ENCODE measurements at places on chromosomes 7 and 10.

GRCh38 chr7:28330384-28331070 is 81.8 kb upstream of the CREB5 start:
- no peak for DNase-seq

- DNase-seq = no peak
These were observed 57.3 kb downstream of the ZNF438 start for GRCh38 chr10:30974355-30974754.

DNA sequence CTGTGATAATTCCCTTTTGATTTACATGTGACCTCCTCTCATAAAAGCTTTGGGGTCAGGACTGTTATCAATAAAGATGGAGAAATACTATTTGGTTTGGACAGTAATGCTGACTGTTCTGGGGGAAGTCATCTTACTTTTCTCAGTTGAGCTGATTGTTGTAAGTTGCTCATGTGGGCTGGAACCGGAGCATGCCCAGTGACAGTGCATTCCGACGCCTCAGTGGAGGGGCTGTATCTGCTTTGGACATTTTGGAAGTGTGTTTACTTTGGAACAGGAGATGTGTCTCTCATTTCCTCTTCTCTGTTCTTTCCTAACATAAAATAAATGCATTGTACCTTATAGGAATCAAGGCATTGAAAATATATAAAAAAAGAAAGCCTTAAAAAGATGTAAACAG is 30.1 kb downstream of the RBM33 start:
- no peak for DNase-seq

- DNase-seq = no peak
These were observed 930 bp downstream of the GARIN1A start for GRCh38 chr7:128672927-128673517.

DNA sequence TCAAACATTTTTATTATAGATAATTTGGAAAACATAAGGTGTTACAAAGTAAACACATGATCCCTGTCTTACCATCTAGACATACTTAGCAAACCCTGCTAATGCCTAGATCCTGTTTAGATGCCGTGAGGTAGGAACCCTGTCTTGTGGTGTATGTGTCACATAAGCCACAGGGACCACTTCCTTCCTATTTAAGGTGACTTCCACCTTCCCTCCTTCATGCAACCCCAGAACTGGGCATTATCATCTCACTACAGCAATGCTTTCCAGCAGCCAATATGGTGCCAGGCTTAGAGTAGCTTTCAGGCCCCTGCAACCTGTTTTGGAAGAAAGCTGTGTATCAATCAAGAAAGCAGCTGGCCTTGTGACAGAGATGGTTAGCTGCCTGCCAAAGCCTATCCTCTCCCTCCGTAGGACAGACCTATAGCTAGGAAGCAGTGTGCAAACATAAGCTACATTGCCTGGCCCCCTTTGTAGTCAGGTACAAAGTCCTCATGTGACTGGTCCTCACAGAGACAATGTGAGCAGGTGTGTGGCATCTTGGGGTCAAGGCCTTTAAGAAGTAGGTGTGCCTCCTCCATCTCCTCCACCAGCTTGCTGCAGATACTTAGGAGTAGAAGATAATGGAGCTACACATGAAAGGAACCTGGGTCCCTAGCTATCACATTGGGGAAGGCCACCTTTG is 146.8 kb downstream of the SPAG6 start:
- DNase-seq = no peak

DNA sequence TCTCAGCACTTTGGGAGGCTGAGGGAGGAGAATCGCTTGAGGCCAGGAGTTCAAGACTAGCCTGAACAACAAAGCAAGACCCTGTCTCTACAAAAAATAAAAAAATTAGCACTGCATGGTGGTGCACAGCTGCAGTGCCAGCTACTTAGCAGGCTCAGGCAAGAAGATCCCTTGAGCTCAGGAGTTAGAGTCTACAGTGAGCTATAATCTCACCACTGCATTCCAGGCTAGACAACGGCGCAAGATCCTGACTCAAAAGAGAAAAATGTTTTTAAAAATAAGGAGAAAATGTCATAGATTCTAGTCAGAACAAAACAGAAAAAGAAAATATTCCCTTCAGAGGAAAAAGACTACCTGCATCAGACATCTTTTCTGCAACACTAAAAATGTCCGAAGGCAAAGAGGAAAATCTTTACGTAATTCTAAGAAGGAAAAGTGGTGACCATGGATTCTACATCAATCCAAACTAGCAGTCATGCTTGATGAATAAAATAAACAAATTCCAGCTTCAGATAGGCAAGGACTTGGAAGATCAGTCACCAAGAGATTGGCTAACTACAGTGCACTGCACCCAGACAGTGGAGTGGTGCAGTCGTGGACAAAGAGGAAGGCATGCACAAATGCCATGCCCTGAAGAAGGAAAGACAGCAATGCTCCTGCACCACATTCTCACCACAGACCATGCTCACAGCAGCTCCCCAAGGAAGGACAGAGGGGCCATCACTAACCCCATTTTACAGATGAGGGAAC is 54.3 kb downstream of the ERCC6 start:
- DNase-seq = no peak
